ENCODE measurements at places on chromosomes 1 and 21.

DNA sequence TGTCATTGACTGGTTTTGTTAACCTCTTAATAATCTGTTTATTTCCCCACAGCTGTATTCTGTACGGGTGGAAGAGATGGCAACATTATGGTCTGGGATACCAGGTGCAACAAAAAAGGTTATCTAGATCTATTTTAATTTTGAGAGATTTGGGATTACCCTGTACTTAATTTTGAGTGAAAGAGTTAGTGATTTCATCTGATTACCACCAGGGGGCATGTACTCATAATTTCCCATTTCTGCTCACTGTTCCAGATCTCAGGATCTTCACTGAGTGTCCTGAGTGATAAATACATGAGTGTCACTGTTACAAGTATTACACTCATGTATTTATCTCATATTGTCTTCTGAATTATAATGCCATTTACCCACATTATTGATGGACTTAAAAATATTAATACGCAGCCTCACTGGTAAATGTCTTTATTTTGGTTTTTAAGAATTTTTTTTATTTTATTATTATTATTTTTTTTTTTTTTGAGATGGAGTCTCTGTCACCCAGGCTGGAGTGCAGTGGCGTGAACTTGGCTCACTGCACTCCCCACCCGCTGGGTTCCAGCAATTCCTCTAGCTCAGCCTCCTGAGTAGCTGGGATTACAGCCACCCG is 27.4 kb downstream of the DTL start:
- DNase-seq = peak; percentile 9

- no peak for DNase-seq
Measured at GRCh38 chr1:186022184-186022583, 288.0 kb downstream of the HMCN1 start.

DNA sequence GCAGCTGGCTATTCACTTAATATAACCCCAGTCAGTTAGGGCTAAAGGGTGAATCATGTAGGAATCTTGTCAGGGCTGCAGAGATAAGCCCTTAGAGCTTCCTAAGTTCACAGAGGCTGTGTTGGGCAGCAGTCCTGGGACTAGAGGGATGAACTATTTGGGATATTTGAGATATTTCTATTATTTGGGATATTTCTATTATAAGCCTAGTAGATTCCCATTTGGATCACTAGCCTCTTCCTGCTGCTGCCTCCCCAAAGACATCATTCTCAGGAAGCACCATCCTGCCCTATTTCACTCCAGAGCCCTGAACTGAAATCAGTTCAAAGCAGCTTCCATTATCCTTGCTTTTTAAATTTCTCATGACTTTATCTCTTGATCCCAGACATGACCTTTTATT is 501.3 kb downstream of the NUF2 start:
- no peak for DNase-seq

DNA sequence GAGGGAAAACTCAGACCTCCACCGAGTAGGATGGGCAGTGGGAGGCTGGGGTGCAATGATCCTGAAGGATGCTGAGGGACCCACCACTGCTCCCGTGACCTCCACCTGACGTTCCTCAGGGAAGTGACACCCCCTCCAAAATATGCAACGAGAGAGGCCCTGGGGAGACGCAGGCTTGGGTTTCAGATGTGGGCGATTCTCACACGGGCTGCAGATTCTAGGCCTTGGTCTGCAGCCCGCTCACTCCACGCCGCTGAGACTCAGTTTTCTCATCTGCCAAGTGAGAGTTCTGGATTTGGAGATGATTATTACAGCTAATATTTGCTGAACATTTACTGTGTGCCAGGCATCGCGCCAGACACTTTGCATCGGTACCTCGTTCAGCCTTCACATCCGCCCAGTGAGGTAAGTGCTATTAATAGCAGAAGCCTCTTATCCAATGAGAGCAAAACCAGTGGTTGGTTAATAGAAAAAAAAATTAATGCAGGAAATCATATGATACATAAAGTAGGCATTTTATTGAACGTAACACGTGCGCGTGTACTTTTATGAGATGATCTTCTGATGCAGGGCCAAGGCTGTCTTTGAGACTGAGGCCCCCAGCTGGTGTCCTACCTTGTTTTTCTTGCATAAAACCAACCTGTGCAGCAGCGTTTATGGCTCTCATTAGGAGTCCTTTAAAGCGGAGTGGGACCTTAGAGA is 102.0 kb upstream of the RUNX3 start:
- peak; percentile 30 for DNase-seq

- DNase-seq = peak; percentile 69
Measured at GRCh38 chr1:68103011-68103545, 52.7 kb upstream of the DIRAS3 start.

DNA sequence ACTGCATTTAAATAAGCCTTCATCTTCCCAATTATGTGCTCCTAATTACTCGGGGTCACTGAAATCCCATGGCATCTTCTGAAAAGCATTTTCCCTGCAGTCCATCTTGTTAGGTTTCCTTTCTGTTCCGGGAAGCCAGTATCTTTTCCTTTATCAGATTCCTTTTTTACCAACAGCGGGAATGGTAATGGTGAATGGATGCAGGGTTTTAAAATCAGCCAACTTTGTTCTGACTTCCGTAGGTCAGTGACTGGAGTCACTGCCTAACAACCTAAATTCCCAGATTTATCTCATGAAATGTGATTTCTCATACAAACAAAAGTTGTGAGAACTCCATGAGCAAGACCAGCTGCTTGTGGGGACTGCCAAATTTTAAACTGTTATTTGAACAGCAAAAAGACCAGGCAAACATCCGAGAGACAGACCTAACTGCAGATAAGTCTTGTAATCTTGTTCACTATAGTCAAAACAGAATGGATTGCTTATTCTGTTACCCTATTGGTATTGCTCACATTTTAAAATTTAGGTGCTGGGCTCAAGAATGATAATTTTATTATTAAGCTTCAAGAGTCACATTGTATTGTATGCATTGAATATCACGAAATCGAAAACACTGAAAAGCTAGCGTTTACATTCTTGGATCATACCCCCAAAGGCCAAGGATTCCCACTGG is 1.2 kb upstream of the RWDD3 start:
- DNase-seq = no peak

DNA sequence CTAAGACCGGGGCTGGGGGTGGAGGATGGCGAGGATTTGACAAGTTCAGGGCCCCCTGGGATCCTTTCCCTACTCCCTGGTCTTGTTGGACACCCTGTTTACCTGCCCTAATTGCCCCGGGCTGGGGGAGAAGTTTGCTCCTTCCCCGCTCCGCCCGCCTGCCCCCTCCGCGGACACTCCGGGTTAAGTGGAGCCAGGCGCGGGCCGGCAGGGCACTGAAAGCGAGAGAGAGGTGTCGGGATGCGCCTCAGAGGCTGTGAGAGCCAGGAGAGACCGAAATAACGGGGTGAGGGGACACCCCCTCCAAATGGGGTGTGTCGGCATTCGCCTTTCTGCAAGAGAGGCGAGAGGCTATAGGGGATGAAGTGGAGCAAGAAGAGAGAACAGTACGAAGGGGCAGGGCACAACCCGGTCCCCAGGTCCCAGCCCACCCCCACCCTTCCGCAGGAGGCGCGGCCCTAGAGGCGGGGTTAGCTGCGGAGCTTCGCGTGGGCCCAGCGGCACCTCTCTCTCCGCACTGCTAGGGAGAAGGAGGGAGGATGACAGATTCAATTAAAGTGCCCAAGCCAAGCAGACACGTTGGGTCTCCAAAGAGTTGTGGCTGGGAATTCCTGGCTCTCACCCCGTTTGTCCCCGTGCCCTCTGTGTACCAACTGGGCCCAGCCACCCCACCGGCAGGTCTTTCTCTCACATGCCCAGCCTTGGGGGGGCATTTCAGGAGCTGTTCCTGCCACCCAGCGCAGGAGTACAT is 3.8 kb downstream of the EFNA3 start:
- no peak for DNase-seq

- no peak for DNase-seq
Measured at GRCh38 chr1:32766328-32766972, 50.7 kb downstream of the YARS1 start.

GRCh38 chr1:102099916-102100315 is 103.2 kb upstream of the OLFM3 start:
- no peak for DNase-seq

DNA sequence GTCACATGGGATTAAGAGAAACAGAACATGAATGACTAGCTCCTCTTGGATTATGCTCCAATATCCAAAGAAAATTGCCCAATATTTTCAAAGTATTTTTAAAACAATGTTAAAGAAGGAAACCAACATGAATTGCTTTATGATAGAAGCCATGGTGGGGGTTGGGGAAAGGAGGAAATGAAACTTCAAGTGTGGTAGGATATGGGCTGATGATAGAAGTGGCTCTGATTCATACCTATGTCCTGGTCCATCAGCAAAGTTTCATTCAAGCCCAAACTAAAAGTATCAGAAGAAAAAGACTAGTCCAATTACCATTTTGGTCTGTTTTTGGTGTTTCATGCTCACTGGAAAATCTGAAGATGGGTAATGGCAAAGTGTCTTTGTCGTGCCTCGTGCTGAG is 104.2 kb upstream of the PROX1 start:
- DNase-seq = no peak

DNA sequence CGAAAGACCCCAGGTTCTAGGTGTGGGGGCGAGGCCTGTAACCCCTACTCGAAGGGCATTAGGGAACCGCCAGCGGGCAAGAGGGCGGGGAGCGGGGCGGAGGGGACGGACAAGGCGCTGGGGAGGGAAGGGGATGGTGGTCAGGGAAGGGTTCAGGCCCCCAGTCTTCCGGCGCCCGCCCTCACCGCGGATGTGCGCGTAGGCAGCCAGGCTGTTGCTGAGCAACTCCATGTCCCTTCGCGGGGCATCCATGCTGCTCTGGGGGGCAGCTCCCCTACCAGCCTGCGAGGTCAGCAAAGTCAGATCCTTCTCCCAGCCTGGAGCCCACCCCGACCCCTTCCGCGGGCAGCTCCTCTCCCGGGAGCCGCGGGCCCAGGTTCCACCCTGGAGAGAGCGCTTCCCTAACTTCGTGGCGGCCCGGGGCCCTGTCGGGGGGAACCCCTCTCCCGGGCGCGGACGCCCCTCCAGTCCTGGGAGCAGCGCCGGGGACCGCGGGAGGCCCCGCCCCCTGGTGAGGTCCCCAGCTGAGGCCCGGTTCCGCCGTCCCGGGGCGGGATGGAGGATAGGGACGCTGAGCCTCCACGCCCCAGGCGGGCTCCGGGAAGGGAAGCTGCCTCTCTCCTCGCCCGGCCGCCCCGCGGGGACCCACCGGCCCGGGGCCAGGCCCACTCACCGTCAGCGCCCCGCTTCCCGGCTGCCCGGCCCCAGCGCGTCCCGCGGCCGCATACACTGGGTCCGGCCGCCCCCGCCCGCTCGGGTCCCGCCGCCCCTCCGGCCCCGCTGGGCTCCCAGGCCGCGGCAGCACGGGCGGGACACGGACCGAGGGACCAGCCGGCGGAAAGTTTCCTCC is 434 bp downstream of the EVA1B start:
- no peak for DNase-seq

GRCh38 chr1:163439471-163439870 is 117.7 kb downstream of the NUF2 start:
- DNase-seq = no peak

- DNase-seq = peak; percentile 18
Measured at GRCh38 chr1:201184307-201185122, 6.1 kb upstream of the IGFN1 start.

DNA sequence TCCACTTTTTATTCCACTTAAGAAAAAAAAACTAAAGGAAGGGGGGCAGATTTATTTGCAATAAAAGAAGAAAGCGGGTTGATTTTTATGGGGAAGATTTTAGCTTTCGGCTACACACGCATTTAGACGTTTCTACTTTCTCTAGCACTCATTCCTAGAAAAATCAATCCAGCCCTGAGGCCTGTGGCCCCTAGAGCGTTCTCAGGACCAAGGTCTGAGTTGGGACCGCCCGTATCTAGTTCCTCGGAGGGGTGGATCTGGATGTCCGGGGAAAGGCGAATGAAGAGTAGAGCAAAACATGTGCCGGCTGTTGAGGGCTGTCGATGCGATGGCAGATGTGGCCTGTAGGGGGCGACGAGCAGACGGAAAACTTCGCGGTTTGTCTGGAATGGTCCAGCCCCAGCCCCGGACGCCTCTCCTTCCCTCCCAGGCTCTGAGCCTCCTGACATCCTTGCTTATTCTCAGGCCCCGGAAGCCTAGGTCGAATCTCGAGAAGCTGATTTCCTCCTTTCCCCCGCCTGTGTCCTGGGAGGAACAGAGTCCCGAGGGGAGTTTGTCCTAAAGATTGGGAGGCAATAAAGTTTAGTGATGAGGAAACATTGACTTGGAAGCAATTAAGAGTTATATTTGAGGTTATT is 5.2 kb downstream of the FOXD3 start:
- DNase-seq = peak; percentile 50

GRCh38 chr1:169348383-169349036 is 19.1 kb downstream of the NME7 start:
- DNase-seq = peak; percentile 49

- no peak for DNase-seq
Measured at GRCh38 chr1:74508449-74508848, 4.0 kb downstream of the LRRC53 start.

DNA sequence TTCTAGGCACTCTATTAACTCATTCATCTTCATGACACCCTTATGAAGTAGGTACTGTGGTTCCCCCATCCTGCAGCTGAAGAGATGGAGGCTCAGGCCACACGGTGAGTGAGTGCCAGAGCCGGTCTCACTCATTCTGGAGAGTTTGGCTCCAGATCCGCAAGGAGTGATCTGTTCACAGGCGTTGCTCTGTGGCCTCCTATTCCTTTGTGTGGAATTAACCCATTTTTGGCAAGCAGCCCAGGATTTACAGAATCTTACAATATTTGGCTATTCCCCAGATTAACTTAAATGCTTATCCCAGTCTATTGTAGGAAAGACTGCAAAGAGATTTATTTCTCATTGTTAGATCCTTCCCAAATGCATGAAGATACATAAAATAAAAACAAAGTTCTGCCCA is 29.6 kb downstream of the KIAA0040 start:
- no peak for DNase-seq

DNA sequence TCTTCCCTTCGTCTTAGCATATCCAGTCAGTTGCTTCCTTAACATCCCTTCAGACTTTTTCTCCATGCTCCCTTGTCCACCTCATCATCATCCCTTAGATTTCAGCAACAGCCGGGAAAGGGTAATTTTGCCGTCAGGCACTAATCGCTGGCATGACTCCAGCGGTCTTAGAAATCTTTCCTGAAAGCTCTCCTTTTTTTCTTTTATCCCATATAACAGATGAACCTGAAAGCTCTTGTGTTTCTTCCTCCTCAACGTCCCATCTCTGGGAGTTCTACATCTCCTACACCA is 10.4 kb upstream of the BOLA1 start:
- DNase-seq = no peak

DNA sequence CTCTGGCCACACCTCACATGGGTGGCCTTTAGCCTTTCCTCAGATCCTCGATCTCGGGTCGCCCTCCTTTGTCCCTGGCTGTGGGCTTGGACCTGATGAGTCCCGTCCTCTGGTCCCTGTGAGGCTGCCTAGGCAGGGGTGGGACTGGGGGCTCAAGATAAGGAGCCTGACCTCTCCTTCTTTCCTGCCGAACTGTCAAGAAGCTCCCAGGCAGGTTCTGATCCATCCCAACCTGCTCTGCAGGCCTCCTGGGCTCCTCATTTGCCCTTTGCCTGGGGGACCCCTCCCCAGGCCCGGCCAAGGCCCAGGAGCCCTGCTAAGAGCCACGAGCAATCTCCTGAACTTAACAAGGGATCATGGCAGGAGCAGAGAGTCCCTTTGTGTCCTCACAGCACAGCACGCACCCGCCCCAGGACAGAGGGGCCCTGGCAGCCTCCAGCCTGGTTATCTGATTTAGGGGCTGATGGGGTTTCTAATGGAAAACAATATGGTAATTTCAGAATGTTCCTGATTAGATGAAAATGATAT is 82.4 kb upstream of the POU3F1 start:
- no peak for DNase-seq

- DNase-seq = no peak
Measured at GRCh38 chr1:43509740-43510375, 20.8 kb upstream of the PTPRF start.

Measured in NCI-H345 (cell line).